Esophagus muscularis mucosa (tissue), 4 donors: ENCODE measurements at places on chromosomes 11 and 22. TPM values are rescaled to one million over a fixed set of nuclear protein-coding genes. Genes with fewer than 3 reads are reported as not detected.

- H3K36me3 ChIP-seq: no peaks in the 10 kb centered on the region
- DNase-seq: no peak
- H3K27ac ChIP-seq: no peak overlapping the region
- no peak overlapping the region for H3K4me3 ChIP-seq
- no peaks in the 10 kb centered on the region for H3K4me1 ChIP-seq
Observed at GRCh38 chr11:116033931-116034553, 529.8 kb upstream of the CADM1 start.

- DNase-seq: no peak
- no peaks in the 10 kb centered on the region for H3K36me3 ChIP-seq
- no peaks in the 10 kb centered on the region for H3K27me3 ChIP-seq
- peak overlapping the region; percentile 11 for H3K27ac ChIP-seq
- peak overlapping the region; percentile 25 for H3K4me3 ChIP-seq
- peaks cover 13% of the 10 kb centered on the region for H3K4me1 ChIP-seq
Observed at GRCh38 chr11:72217841-72218240, 1.2 kb downstream of the FOLR2 start.

DNA sequence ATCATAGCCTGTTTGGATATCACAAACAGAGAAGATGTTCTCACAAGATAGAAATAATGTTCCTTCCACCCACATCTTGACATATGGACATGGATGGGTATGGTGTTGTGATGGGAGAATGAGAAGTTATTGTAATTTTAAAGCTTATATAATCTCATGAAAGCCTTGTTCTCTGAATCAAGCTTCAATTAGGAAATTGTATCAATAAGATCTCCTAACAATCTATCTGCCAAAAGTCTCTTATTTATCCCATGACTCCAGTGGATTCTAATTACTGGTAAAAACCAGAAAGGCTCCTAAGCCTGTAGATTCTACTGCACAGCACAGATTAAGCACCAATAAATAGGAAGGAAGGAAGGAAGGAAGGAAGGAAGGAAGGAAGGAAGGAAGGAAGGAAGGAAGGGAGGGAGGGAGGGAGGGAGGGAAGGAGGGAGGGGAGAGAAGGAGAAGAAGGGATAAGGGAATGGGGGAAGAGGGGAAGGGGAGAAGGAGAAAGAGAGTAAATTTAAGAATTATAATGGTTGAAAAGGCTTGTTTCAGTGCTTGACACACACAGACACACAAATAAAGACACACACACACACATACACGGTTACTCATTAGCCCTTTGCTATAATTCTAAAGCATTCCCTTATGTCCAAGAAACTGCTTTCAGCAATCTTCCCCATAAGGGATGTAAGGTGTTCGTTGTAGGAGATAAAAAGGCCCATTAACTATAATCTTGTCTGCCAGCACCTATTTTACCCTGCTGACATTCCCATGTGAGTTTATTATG, 258.0 kb upstream of the API5 start:
- DNase-seq: no peak
- no peak overlapping the region for H3K4me3 ChIP-seq
- H3K27me3 ChIP-seq: no peaks in the 10 kb centered on the region
- no peak overlapping the region for H3K27ac ChIP-seq

GRCh38 chr11:11427542-11427941, 74.5 kb upstream of the CSNK2A3 start:
- DNase-seq: no peak
- no peak overlapping the region for H3K4me3 ChIP-seq
- H3K27ac ChIP-seq: peak overlapping the region; percentile 50
- peaks cover 28% of the 10 kb centered on the region for H3K4me1 ChIP-seq

Gene KDM4E
- not detected for total RNA-seq
